ENCODE measurements at places on chromosomes 3 and 15.

GRCh38 chr15:85760049-85760448, 34.7 kb downstream of the KLHL25 start:
- no peak for DNase-seq

- no peak for DNase-seq
Observed at GRCh38 chr15:79307251-79307650, 3.7 kb upstream of the TMED3 start.

DNA sequence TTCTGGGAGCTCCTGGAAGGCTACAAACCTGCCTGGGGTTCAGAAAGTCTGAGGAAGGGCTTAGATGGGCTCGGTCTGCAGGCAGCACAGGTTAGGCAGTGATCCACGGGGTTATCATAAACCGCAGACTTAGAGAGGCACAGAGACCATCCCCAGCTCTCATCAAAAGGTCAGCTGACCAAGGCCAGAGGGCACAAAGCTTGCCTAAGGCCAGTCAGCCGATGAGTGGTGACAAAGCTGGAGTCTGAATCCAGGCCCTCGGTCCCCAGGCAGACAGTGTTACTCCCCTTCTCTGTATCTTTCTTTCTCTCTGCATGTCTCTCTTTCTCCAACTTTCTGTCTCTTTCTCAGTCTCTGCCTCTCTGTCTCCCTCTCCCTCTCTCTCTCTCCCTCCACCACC, 56.5 kb downstream of the ADCY5 start:
- no peak for DNase-seq

DNA sequence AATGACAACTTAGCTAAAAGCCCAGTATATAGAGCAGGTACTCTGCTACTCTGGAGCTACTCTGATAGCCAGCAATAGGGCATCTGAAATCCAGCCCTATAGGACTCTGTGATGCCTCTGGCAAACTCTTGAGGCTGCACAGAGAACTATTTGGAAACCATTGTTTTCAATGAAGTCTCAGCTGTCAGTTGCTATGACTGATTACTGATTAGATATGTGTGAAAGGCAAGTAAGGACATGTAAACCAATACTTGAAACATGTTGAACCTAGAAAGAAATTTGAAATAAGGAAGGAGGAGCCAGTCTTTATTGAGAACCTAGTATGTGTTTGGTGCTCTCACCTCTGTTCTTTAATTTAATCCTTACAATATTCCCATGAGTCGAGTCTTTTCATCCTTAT, 40.2 kb upstream of the CRTC3 start:
- no peak for DNase-seq

DNA sequence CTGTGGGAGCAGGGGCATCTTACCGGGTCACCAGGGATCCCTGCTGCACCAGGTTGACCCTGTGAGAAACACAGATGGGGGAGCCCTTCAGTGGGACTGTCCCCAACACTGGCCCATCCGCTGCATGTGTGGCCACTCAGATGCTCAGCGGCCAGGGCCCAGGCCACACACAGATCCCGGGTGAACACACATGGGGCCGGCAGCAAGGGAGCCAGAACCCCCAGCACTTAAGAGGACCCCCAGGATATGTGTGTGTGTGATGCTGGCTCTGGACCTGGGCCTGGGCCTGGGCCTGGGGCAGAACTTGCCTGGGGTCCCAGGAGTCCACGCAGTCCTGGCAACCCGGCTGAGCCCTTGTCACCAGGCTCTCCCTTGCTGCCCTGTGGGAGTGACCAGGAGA, 4.9 kb upstream of the UCN2 start:
- DNase-seq, result no peak

GRCh38 chr3:55486857-55487380, at the start of gene WNT5A:
Gene WNT5A, minus strand, starts transcription at chr3:55487306. Its CDS starts 321 bp downstream, at chr3:55486985.
- no peak for DNase-seq

- peak; percentile 40 for DNase-seq
Observed at GRCh38 chr3:125313060-125313635, 62.0 kb downstream of the ZNF148 start.

DNA sequence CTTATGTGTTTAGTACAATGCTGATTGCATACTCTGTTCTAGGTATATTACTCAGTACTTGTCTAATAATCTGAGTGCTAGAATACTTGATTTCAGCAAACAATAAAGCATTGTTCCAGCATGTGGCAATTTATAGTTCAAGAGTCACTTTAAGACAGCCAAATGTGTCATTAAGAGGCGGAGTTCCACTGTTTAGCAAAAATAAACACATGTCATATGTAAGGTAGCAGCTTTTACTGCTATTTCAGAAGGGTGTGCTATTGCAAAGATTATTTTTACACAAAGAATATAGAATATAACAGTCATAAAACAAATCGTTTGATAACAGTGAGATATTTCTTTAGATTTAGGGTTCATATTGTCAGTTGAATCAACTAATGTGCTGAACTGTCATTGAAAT, 358.7 kb downstream of the TUSC7 start:
- DNase-seq, result no peak

GRCh38 chr3:120683213-120683612, 1.2 kb upstream of the HGD start:
- no peak for DNase-seq

DNA sequence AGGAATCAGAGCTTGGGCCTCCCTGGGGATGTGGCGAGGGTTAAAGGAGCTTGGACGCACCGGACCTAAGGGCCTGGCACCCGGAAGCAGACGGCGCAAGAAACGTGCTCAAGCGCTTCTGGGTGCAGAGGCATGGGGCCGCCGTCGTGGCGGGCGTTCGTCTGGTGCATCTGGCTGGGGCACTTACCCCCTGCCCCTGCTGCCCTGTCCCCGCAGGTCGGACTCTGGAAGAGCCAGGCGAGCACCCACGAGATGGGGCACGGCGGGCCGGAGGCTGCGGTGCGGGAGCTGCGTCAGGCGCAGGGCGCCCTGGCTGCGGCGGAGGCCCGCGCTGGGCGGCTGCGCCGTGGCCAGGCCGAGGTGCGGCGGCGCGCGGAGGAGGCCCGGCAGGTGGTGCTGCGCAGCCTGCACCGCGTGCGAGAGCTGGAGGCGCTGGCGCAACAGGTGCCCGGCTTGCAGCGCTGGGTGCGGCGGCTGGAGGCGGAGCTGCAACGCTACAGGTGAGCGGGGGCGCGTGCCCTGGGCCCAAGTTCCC, 2.5 kb downstream of the EFCC1 start:
- DNase-seq, result no peak

DNA sequence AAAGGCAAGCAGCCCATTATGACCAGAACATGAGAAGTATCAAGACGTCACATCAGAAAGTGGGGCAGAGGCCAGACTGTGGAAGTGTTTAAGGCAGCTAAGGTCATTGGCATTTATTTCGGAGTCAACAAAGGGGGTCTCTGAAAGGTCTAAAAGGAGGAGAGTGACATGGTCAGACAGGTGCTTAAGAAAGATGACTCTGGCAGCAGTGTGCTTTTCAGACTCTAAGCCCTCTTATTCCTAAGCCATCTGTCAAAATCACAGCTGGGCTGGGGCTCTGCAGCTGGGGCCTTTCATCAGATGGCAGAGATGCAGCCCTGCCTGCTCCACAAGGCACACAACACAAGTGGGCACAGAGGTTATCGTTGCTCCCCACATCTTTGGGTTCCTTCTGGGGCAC, 14.0 kb downstream of the FBXL22 start:
- DNase-seq, result no peak

DNA sequence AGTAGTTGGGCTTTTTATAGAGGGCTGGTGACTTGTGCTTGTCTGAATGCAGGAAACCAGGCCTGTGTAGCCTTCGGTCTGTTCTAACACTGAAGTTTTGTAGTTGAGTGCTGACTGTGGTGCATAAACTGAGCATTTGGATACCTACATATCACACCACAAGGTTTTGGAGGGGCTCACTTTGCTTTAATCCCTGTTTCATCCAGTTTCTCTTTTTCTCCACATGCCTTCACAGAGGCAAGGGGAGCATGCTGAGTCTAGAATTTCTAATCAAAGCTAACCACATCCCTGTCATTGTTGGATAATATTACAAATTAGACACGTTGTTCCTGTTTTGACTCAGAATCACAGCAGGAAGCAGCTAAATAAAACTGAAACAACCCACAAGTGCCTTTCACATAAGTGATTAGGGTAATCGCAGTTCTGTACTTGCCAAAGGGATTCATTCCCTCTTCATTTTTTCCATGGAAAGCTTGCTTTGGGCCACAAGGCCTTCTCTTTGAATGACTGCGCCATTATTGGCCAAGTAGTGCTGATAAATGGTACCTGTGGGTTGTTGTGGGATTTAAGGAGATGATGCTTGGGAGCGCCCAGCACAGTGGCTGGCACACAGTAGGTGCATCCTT, 48.9 kb downstream of the TGFBR2 start:
- DNase-seq, result no peak

DNA sequence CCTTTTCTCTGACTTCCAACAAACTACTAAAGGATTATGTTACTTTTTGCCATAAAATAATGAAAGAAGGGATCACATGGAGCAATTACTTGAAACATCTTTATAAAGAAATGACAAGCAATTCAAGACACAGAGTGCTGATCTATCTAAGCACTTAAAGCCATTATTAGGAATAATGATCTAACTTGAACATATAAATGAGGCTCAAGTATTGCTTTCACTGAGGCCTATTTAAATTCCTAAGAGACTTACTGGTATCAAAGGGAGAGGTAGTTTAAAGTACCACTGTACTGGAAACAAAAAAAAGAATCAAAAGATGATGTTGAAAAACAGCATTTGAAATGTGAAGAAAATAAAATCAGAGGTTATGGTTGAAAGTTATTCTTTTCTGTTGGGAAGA, 375.5 kb downstream of the PLCL2 start:
- no peak for DNase-seq

DNA sequence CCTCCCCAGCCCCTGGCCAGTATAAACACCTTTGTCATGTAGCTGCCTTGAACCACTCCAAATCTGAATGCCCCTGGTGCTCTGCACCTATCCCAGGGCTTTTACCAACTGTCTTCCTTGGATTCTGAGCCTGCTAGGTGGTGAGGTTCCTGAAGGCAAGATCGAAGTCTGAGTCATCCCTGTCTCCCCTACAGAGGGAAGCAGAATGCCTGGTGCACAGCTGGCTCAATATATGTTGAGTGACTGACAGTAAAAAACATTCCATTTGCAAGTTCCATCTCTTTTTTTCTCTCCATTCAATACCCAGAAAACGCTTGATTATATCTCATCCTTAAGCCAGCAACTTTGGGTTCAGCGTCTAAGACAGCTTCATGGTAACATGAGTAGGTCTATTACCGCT, 24.7 kb downstream of the SLC24A1 start:
- DNase-seq, result peak; percentile 35

- peak; percentile 24 for DNase-seq
Observed at GRCh38 chr15:59622289-59622688, 10.7 kb downstream of the GCNT3 start.

- DNase-seq, result peak; percentile 7
Observed at GRCh38 chr3:67418426-67419217, 235.8 kb downstream of the SUCLG2 start.

- DNase-seq, result peak; percentile 50
Observed at GRCh38 chr15:94164202-94164807, 67.1 kb upstream of the MCTP2 start.

DNA sequence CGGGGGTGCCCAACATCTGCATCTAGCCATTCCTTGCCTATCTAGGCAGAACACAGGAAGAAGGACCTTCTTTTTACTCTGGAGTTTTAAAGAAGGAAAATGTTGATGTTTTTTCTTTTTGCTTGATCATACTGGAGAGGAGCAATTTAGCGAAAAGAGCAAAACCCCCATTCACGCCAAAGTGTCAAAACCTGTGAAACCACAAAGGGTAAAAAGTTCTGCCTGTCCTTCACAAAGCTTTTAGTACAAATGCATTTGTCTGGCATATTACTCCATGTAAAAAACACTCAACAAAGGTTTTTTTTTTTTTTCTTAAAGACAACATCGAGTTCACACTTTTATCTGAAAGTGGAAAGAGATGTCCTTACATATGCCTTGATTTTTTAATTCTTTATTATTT, 214.2 kb upstream of the MRPL3 start:
- DNase-seq, result no peak

GRCh38 chr3:69547461-69547880, 161.6 kb upstream of the FRMD4B start:
- no peak for DNase-seq

- no peak for DNase-seq
Observed at GRCh38 chr15:47500842-47501241, 216.5 kb upstream of the SEMA6D start.

- no peak for DNase-seq
Observed at GRCh38 chr3:187706971-187707370, 4.6 kb upstream of the RTP2 start.

- DNase-seq, result no peak
Observed at GRCh38 chr3:112857526-112857925, 10.9 kb upstream of the CD200R1L start.

GRCh38 chr3:127674790-127675189, 2.0 kb downstream of the ABTB1 start:
- no peak for DNase-seq

- DNase-seq, result no peak
Observed at GRCh38 chr15:42721016-42721415, 15.9 kb downstream of the CDAN1 start.

DNA sequence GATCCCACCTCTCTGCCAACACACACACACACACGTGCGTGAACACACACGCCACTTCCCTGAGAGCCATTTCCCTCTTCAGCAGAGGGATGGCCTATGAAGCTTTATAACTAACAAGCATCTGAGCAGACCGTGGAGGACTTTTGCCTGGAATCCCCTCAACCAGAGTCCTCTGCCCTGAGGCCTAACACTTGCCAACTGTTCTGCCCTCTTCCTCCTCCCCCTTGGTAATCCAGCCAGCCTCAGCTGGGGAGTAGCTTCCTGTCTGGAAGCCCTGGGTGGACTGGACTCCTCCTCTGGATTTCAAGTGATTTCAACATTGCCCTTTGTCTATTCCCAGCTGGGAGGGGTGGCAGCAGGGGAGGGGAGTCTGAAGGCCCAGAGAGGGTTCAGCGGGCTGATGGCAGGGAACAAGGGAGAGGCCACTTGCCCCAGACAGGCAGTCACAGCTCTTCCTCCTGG, 68.4 kb upstream of the HACD2 start:
- peak; percentile 52 for DNase-seq

DNA sequence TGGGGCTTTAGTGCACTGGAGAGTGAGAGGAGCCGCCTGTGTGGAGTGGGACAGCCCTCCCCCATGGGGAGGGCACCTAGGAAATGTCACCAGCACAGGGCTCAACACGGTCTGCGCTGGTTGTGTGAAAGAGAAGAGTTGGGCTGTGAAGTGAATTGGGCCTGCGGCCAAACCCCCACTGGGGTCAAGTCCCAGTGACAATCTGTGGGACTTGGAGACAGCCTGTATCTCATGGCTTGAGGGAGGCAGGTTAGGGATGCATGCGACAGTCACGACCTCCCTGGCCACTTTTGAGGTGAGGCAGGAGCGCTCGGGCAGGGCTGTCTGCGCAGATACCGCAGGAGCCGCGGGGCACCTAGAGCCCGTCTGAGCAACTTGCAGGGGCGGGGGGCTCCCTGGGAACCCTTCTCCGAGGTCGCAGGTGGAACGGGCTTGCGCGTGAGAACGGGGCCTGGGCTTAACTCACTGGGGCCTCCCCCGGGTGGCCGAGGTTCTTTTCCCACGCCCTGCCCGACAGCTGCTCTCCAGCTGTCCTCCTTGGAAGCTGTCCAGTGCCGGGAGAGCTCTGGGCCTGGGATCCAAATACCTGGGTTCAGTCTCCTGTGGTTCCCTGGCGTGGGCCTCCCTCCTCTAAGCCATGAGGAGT, 77.4 kb downstream of the SNRK start:
- DNase-seq, result no peak

All from HFFc6 (cell line).